EL (cell line): ENCODE measurements at places on chromosomes 6 and 20.

GRCh38 chr6:17045581-17046322 is 56.1 kb upstream of the STMND1 start:
- DNase-seq, result peak; percentile 77

GRCh38 chr6:4781426-4781825 is 5.2 kb downstream of the CDYL start:
- DNase-seq, result no peak

- peak; percentile 67 for DNase-seq
Observed at GRCh38 chr6:39430871-39431523, 108.5 kb upstream of the KCNK16 start.

DNA sequence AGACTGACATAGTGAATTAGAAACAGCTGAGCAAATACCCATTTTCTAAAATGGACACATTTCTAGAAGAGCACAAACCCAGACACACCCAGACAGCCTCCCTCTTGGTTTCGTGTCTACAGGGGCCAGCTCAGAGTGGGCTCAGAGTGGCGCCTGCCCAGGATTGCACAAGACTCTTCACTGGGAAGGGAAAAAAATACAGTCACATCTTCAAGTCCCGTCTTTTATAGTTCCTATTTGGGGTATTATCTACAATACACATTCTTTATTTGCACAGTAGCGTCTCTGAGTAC is 246.1 kb upstream of the AFDN start:
- DNase-seq, result no peak
